CD4-positive, alpha-beta T cell treated with Interleukin-17A for 4 hours (primary cell): ENCODE measurements at places on chromosomes 2 and 18.

- DNase-seq, result no peak
These were observed 171.2 kb downstream of the ANTXR1 start for GRCh38 chr2:69184224-69184623.

- DNase-seq, result no peak
These were observed 89.8 kb downstream of the MRO start for GRCh38 chr18:50729986-50730385.

- no peak for DNase-seq
These were observed 312.2 kb upstream of the SMIM21 start for GRCh38 chr18:75739682-75740081.

GRCh38 chr2:38873763-38874162, 2.0 kb downstream of the DHX57 start:
- no peak for DNase-seq

DNA sequence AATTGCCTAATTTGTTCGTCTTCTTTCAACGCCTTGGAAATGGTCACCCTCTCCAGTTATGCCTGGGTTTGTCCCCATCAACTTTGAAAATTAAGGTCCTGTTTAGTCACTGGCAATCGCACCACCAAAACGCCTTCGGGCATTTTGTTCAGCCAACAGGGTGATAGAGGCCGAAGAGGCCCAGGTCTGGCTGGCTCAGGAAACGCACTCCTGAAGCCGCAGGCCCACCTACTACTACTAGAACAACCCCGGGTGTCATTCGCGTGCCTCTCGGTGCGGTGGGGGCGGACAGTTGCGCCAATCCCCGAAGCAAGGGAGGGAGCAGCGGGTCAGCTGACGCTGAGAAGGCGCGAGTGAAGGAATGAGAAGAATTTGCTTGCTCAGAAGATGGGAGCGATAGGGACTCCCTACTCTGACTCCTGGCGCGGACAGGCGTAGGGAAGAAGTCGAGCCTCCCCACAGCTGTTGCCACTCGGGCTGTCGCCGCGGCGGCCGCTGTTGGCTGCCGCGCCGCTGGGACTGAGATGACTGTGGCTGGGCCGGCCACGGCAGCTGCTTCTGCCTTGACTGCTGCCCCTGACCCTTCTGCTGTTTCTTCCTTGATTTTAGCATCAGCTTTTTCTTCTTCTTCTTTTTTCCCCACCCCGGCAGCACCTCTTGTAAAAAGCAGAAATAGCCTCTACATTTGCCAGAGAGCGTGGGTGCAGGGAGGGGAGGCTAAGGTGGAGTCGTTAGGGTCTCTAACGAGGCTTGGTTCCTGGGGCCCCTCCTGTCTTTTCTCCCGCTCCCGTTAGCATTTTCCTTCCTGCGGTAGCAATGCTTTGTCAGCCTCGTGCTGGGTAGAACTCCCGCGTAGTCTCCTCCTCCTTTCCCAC, 387.6 kb downstream of the FIGN start:
- DNase-seq, result no peak

- no peak for DNase-seq
These were observed 85.7 kb downstream of the SLC4A3 start for GRCh38 chr2:219713110-219713509.

GRCh38 chr18:46820863-46821262, 64.0 kb upstream of the ST8SIA5 start:
- no peak for DNase-seq

- DNase-seq, result no peak
These were observed 4.9 kb downstream of the DES start for GRCh38 chr2:219422952-219423534.

DNA sequence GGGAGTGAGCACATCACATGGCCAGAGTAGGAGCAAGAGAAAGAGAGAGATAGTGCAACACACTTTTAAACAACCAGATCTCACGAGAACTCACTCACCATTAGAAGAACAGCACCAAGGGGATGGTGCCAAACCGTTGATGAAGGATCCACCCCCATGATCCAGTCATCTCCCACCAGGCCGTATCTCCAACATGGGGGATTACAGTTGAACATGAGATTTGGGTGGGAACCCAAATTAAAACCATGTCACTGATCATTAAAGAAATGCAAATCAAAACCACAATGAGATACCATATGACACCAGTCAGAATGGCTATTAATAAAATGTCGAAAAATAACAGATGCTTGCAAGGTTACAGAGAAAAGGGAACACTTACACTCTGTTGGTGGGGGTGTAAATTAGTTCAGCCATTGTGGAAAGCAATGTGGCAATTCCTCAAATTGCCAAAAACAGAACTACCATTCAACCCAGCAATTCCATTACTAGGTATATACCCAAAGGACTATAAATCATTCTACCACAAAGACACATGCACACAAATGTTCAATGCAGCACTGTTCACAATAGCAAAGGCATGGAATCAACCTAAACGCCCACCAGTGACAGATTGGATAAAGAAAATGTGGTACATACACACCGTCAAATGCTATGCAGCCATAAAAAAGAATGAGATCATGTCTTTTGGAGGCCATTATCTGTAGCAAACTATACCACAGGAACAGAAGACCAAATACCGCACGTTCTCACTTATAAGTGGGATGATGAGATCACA, 137.1 kb downstream of the COL6A3 start:
- no peak for DNase-seq

DNA sequence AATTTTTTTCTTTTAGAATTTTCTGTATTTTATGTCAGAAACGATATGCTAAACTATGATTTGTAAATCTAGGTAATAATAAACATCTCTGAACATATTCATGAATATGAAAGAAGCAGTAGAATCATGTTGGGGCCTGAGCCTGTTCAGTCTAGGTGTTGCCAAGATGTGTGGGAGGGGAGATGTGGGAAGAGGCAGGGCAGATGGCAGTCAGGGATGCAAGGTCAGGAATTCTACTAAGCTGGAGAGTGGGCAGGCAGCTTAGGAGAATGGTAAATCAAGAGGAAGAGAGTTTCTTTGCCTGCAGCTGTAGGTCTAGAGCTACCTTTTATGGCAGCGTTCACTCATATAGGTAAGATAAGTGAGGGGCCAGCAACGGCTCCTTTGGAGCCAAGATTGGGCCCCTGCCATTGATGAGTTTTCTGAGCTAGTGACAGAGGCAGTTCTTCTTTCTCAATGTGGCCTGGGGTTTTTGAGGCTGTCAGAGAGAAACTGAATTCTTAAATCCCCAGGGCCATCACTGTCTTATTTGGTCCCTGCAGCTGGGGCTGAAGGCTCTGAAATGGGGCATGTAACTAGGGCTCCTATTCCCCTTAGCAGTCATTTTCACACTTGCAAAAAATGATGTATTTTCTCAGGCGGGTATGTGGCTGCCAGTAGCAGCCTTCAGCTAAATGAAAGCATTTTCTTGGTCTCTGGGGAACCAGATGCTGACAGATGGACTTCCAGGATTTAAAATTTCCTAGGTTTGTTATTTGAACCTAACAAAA, 232.8 kb downstream of the PIK3C3 start:
- no peak for DNase-seq

GRCh38 chr2:153387203-153387602, 91.4 kb downstream of the RPRM start:
- no peak for DNase-seq

GRCh38 chr18:34838669-34839068, 128.6 kb downstream of the DTNA start:
- DNase-seq, result no peak

DNA sequence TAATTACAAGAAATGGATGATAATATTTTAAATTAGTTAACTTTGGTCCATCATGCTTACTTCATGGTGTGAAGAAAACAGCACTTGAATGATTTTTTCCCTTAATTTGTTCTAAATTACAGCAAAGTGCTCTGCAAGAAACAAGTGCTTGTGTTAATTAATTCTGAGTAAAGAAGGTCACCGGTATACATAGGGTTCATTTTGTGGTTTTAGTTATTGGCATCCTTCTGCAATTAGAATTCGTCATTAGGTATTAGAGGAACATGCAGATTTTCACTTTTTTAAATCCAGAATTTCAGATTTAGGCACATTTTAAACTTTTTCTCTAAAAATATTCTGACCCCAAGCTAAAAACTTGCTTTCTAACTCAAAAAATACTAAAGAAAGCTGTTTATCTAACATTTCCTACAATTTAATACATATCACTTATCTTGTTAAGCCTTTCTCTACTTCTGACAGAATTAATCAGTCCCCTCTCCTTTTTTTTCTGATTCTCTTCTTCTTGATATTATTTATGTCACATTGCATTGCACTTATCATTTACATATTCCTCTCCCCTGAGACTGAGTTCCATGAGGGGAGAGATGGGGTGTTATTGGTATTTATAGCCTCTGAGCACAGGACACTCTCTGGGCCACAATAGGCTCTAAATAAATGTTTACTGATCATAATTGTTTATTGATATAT, 129.2 kb downstream of the PLA2R1 start:
- no peak for DNase-seq

- no peak for DNase-seq
These were observed 37.5 kb downstream of the DHRS9 start for GRCh38 chr2:169106563-169107545.

- DNase-seq, result peak; percentile 4
These were observed 40.7 kb upstream of the C2orf66 start for GRCh38 chr2:196849895-196850294.

- no peak for DNase-seq
These were observed 8.2 kb downstream of the CTDP1 start for GRCh38 chr18:79687806-79688205.

- no peak for DNase-seq
These were observed 105.0 kb upstream of the STK17B start for GRCh38 chr2:196276421-196276820.

GRCh38 chr2:219215871-219216534, 2.8 kb downstream of the ABCB6 start:
- no peak for DNase-seq

DNA sequence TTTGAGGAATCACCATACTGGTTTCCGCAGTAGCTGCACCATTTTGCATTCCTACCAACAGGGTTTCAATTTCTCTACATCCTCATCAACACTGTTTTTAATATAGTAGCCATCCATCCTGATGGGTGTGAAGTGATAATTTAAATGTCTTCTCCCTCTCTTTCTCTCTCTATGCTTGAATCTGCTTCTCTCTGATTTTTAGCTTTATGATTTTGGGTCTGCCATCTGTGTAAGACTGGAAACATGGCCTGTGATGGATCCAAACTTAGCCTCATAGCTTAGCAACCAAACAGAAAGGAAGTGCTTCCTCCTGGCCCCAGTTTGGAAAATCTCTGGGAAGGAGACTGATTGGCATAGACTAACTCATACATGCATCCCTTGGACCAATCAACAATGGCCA, 33.7 kb upstream of the OSBPL6 start:
- no peak for DNase-seq

DNA sequence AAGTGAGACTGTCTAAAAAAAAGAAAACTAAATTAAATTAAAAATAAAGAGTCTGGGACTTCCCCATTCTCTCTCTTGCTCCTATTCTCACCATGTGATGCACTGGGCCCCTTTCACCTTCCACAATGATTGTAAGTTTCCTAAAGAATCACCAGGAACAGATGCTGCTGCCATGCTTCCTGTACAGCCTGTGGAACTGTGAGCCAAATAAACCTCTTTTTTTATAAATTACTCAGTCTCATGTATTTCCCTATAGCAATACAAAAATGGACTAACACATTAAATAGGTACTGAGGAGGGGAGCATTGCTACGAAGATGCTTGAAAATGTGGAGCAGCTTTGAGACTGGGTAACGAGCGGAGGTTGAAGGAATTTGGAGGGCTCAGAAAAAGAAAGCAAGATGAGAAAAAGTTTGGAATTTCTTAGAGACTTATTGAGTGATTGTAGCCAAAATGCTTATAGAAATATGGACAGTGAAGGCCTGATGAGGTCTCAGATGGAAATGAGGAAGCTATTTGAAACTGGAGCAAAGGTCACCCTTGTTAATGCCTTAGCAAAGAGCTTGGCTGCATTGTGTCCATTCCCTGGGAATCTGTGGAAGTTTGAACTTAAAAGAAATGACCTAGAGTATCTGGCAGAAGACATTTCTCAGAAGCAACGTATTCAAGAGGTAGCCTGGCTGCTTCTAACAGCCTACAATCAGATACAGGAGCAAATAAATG, 128.7 kb downstream of the EIPR1 start:
- no peak for DNase-seq

DNA sequence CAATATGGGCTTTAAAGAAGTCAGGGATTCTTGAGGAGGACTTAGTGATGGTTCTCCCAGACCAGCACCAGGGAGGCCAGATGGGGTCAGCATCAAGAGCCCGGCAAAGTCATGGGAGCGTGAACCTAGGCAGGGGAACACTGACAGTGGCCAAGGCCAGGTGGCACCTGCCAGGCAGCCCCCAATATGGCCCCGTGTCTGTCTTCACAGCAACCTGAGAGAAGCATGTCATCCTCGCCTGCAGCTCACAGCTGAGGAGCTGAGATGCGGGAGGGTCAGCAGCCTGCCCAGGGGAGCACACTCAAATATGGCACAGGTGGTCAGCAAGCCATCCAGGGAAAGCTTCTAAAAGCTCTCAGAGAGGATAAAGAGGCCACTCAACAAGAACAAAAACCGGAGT, 105.7 kb upstream of the GPC1 start:
- no peak for DNase-seq

DNA sequence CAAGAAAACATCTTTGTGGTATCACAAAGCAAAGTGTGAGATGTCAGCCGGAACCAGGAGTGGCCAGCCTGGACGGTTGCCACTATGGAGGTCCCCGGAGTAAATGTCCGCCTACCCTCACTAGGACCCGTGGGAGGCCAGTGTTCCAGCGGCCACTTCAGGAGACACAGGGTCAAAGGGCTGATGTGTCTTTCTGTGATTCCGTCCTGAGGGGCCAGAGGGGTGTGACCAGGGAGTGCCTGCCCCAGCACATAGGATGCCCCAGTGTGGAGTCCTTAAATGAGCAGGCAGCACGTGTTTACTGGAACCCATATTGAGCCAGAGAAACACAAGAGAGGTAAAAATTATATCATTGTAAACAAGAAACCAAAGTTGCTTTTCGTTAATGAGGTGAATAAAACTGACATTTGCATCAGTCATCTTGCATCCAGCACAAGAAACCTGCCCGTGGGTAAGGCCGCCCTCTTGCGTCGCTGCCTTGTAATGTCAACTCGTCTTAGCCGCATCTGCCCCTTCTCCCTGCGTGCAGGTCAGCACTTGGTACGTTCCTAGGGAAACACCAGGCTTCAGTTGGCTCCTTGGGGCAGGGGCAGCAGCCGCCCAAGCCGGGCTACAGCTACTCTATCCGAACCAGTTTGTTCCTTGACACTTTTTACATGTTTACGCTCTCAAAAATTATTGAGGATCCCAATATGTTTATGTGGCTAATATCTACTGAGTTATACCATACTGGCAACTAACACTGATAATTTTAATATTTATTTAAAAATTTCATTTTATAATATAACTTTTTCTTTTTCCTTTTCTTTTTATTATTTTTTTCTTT, 46.7 kb upstream of the LAPTM4A start:
- peak; percentile 79 for DNase-seq

- DNase-seq, result no peak
These were observed 428.9 kb downstream of the MBD2 start for GRCh38 chr18:53795610-53796009.

GRCh38 chr2:161223139-161223732, 63.0 kb downstream of the TANK start:
- DNase-seq, result peak; percentile 36

GRCh38 chr2:186976329-186976728, 127.4 kb upstream of the ZSWIM2 start:
- no peak for DNase-seq

- DNase-seq, result no peak
These were observed 6.6 kb downstream of the TTLL4 start for GRCh38 chr2:218717262-218717661.
